ENCODE measurements at places on chromosomes 2 and 18.

- no peak for DNase-seq
Measured at GRCh38 chr2:234454433-234454832, 42.4 kb downstream of the ARL4C start.

GRCh38 chr2:187316040-187316439, 132.0 kb downstream of the CALCRL start:
- no peak for DNase-seq

GRCh38 chr2:34656632-34657031, 1057.5 kb upstream of the FAM98A start:
- DNase-seq = no peak

DNA sequence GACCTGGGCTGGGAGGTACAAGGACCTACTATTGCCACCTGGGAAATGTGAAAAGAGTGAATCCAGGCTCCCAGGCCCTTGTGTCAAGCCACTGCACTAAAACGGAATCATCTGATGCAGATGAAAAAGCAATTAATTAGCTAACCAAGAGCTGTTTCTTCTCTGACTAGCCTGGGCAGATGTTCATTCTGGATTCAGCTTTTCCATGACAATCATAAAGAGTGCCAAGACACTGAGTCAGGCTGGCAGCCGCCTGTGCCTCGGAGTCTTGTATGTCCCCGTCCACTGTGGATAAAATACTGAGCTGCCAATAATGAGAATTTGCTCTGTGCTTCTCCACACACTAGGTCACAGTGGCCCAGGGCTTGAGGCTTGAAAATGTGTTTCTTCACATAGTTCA, 21.7 kb upstream of the LCLAT1 start:
- no peak for DNase-seq

GRCh38 chr2:206004004-206004693, 81.8 kb downstream of the INO80D start:
- no peak for DNase-seq

- no peak for DNase-seq
Measured at GRCh38 chr18:63457977-63458376, 18.8 kb upstream of the SERPINB5 start.

DNA sequence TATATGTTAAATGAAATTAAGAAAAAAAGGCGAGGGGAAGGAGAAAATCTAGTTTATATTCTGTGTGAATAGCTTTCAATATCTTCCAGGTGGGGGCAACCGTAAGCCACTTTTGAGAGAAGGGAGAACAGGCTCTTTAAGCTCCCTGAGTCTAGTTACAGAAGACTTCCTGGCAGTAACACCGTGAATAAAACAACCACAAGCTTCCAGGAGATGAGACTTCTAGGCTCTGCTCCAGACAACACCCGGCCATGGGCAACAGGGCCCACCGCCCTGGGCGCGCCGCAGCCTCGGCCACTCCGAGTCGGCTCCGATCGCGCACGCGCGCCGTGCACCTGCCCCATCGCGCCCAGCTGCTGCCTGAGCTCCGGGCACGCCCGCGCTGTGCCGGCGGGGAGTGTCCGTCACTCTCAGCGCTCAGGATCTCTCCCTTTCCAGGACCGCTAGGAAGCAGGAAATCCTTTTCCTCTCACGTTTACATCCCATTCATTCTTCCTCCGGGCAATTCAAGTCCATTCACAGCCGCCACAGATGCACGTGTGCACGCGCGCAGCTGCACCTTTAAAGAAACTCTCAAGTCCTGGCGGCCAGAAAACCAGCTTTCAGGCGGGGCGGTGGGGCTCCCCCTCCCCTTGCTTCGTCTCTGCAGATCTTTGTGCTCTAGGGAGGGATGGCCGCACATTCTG, 19.4 kb upstream of the PAX3 start:
- DNase-seq = no peak

DNA sequence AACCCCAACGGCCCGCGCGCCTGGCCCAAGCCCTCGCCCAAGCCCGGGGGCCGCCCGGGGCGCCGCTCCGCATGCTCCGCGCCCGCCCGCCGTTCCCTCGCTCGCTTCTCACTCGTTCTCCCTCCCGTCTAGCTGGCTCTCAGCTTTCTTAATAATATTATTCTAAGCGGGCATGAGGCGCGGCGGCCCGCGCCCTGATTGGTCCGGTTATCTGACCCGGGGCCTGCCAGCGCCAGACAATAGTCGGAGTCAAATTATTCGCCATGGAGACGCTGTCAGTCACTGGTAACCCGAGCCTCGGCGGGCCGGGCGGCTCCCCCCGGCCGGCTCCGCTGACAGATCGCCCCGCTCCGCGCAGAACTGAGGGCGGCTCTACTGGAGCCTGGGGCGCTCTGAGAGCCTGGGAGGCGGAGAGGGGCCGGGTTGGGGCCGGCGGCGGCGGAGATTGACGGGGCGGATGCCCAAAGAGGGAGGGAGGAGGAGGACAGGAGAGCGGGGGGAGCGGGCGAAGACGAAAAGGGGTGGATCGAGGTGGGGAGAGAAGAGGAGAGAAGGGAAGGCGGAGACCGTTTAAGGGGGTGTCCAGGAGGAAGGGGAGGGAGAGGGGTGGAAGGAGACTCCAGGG, at the start of gene SIX2:
TSS of gene SIX2 (minus strand) at position 150 of the 625 bp plus-strand sequence. CDS start 342 bp downstream, outside the sequence.
- no peak for DNase-seq

GRCh38 chr2:128603411-128603924, 284.8 kb upstream of the HS6ST1 start:
- DNase-seq = no peak

GRCh38 chr2:7961550-7961949, 720.3 kb upstream of the ID2 start:
- DNase-seq = no peak

GRCh38 chr2:12700989-12701388, 15.7 kb upstream of the TRIB2 start:
- no peak for DNase-seq

- DNase-seq = no peak
Measured at GRCh38 chr2:190853531-190854383, 26.9 kb upstream of the GLS start.

DNA sequence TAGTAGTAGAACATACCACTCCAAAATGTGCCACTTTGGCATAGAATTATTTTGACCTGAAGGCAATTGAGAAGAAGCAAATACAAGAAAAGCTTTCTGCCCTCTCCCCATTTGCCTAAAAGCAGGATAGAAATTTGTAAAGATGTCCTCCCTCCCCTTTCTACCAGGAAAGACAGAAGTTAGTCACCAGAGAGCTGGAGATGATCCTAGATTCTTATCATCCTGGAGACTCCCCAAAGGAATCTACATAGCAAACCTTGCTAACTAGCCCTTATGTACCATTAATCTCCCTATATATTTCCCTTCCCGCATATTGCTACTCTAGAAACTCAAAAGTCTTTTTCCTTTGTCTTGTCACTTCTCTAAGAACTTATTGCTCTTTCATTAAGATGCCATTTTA, 12.6 kb upstream of the TMEM37 start:
- no peak for DNase-seq

GRCh38 chr2:84526562-84526961, 10.3 kb downstream of the DNAH6 start:
- no peak for DNase-seq

- DNase-seq = no peak
Measured at GRCh38 chr2:72330652-72331051, 183.0 kb upstream of the CYP26B1 start.

Data from stimulated activated CD8-positive, alpha-beta memory T cell treated with anti-CD3 and anti-CD28 coated beads, Interleukin-7, amount 100 ng/mL, for 4 hours (primary cell).